Left ventricle myocardium inferior (tissue), 1 donor: ENCODE measurements at places on chromosomes 2 and 18. TPM values are rescaled to one million over a fixed set of nuclear protein-coding genes. Genes with fewer than 3 reads are reported as not detected.
A peak's percentile ranks its signal among the peaks of the same experiment; 100 is the strongest.

GRCh38 chr18:64248836-64249235, 99.9 kb upstream of the LINC00305 start:
- H3K4me3 ChIP-seq, result no peak overlapping the region
- H3K4me1 ChIP-seq, result peaks cover 14% of the 10 kb centered on the region
- DNase-seq, result no peak
- H3K27ac ChIP-seq, result no peak overlapping the region

- no peak overlapping the region for H3K4me3 ChIP-seq
- no peak overlapping the region for H3K27ac ChIP-seq
- no peaks in the 10 kb centered on the region for H3K27me3 ChIP-seq
- no peaks in the 10 kb centered on the region for H3K36me3 ChIP-seq
Measured at GRCh38 chr2:19600506-19600905, 242.1 kb upstream of the OSR1 start.

DNA sequence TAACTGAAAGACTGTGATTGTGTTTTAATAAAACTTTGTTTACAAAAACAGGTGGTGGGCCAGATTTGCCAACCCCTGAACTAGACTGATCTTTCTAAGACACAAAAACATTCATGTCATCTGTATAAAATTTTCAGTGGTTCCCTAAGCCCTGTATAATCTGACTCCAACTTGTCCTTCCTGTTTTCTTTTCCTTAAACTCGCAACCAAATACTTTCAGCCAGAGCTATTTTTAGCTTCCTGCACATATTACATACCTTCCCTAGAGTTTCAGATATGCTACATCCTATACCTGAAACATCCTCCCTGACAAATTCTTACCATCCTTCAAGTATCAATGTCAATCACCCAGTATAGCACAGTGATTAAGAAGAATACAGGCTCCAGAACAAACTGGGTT, 4.8 kb downstream of the GCFC2 start:
- no peak for DNase-seq
- H3K4me1 ChIP-seq, result peaks cover 40% of the 10 kb centered on the region
- H3K27me3 ChIP-seq, result no peaks in the 10 kb centered on the region
- H3K4me3 ChIP-seq, result no peak overlapping the region
- H3K27ac ChIP-seq, result no peak overlapping the region

DNA sequence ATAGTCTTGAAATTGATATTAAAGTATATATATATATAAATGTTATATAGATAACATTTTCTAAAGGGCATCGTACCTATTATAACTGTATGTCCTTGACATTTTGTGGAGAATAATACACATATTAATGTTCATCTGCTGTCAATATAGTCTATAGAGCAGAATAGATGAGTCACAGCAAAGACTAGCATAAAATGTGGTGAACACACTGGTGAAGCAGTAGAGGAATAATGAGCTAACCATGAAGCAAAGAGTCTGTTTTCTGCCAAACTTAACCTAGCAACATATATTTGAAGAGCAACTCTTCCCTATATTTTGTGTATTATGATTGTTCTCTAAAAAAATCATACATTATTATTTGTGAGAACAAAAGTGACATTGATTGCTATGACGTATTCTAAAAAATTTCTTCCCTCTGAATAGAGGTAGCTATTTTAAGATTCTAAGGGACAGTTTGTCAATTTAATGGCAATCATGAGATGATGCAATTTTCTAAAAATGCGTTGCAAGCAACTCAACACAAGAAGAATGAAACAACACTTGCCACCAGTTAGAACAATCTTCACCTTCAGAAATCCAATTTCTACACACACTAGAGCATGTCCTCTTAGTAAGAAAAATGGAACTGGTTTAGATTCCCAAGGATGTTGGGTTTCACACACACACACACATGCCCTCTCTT, 22.0 kb downstream of the DOCK10 start:
- no peaks in the 10 kb centered on the region for H3K27me3 ChIP-seq
- H3K27ac ChIP-seq, result no peak overlapping the region
- DNase-seq, result no peak
- no peaks in the 10 kb centered on the region for H3K36me3 ChIP-seq
- H3K4me1 ChIP-seq, result no peaks in the 10 kb centered on the region

DNA sequence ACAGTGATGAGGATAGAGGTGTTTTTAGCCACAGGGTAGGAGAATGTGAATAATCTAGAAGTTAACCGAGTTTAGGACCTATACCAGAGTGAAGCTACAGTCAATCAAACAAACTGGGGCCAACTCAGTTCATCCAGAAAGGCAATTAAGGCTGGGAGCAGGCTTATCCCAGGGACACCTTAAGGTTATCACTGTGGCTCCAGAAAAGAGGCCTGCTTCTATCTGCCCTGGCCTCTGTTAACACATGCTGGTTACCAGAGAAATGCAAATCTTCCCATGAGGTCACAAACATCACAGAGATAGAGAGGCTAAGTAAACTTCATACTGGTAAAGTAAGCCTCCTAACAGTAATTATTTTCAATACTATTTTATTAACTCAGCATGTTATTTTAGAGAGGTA, 93.2 kb upstream of the GRB14 start:
- H3K27me3 ChIP-seq, result no peaks in the 10 kb centered on the region
- peaks cover 14% of the 10 kb centered on the region for H3K36me3 ChIP-seq
- no peak overlapping the region for H3K27ac ChIP-seq
- no peak for DNase-seq
- peaks cover 11% of the 10 kb centered on the region for H3K4me1 ChIP-seq

GRCh38 chr2:55763721-55764120, 70.1 kb upstream of the PNPT1 start:
- H3K36me3 ChIP-seq, result no peaks in the 10 kb centered on the region
- H3K27ac ChIP-seq, result no peak overlapping the region
- no peak overlapping the region for H3K4me3 ChIP-seq
- peaks cover 8% of the 10 kb centered on the region for H3K4me1 ChIP-seq
- no peak for DNase-seq
- H3K27me3 ChIP-seq, result peaks cover 10% of the 10 kb centered on the region

GRCh38 chr2:12826781-12827180, 110.0 kb downstream of the TRIB2 start:
- no peaks in the 10 kb centered on the region for H3K27me3 ChIP-seq
- H3K36me3 ChIP-seq, result no peaks in the 10 kb centered on the region
- peak overlapping the region; percentile 96 for H3K27ac ChIP-seq
- no peak overlapping the region for H3K4me3 ChIP-seq

DNA sequence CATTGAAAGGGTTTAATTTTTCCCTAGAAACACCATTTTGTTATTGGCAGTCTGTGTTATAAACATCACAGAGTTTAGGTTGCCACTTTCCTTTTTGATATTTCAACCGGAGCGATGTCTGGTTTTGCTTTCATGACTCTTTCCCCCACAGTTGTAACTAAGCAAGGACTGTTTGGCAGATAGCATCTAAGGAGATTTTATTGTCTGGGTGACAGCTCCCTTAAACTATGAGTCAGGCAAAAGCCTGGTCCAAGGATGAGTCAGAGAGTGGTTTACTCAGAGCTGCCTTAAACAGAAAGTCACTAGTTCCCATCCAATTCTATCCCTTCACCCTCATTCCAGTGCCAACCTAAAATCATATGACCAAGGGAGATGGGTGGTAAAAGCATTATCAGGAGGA, 341.6 kb upstream of the VWC2L start:
- no peak for DNase-seq
- no peaks in the 10 kb centered on the region for H3K36me3 ChIP-seq
- no peaks in the 10 kb centered on the region for H3K27me3 ChIP-seq
- H3K4me1 ChIP-seq, result no peaks in the 10 kb centered on the region

GRCh38 chr2:16584824-16585540, 80.7 kb downstream of the CYRIA start:
- no peak for DNase-seq
- peak overlapping the region; percentile 17 for H3K27ac ChIP-seq
- H3K27me3 ChIP-seq, result no peaks in the 10 kb centered on the region

The CCDC68 gene
- total RNA-seq, result 5.1 TPM
